Mesendoderm (in vitro differentiated cells): ENCODE measurements at places on chromosomes 3 and 15.
A peak's percentile ranks its signal among the peaks of the same experiment; 100 is the strongest.

DNA sequence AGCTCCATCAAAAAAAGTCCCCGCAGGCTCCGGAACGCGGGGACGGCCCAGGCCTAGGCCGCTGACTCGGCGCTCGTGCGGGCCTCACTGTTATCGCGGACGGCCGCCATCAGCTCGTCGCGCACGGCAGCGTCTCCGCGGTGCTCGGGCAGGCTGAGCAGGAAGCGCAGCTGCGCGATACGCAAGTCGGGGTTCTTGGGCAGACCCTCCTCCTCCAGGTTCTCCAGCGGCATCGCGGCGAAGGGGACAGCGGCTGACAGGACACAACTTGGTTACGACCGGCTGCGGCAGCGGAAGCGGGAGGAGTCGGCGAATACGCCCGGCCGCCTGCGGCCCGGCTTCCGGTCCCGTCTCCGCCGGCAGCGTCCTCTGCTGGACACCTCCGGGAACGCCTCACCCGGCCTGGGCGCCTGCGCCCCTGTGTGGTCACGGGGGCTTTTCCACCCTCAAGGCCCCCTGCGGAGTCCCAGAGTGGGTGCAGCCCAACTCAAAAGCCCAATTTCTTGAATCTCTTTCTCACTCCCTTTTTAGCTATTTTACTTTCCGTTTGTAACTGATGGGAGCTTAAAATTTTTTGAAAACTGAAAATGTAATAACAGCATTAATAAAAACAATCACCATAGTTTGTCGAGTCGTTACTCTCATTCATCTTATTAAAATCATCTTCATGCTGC, at the start of gene PSMD6:
Gene PSMD6 (minus strand): TSS at position 308 of the 674 bp plus-strand sequence. CDS start 75 bp downstream, at position 233.
- DNase-seq = peak; percentile 92

DNA sequence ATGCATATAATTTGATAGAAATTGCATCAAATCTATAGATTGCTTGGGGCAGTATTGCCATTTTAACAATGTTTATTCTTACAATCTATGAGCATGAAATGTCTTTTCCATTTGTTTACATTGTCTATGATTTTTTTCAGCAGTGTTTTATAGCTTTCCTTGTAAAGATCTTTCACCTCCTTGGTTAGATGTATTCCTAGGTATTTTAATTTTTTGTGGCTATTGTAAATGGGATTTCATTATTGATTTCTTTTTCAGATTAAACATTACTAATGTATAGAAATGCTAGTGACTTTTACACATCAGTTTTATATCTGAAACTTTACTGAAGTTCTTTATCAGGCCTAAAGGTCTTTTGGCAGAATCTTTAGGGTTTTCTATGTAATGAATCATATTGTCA, 237.6 kb upstream of the STAC start:
- no peak for DNase-seq

DNA sequence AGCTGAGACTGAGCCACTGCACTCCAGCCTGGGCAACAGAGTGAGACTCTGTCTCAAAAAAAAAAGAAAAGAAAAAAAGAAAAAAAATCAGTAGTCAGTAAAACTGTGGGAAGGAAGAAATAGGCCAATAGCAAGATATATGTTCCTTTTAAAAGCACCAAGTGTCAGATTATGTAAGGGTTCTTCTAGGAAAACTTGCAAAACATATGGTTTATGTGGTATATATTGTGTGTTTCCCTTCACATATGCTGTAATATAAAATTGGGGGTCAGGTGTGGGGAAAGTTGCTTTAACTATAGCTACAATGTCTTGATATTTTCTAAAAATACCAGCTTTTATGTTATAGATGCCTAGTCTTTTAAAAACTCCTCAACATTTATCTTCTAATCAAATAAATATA, 64.6 kb downstream of the ESYT3 start:
- no peak for DNase-seq

DNA sequence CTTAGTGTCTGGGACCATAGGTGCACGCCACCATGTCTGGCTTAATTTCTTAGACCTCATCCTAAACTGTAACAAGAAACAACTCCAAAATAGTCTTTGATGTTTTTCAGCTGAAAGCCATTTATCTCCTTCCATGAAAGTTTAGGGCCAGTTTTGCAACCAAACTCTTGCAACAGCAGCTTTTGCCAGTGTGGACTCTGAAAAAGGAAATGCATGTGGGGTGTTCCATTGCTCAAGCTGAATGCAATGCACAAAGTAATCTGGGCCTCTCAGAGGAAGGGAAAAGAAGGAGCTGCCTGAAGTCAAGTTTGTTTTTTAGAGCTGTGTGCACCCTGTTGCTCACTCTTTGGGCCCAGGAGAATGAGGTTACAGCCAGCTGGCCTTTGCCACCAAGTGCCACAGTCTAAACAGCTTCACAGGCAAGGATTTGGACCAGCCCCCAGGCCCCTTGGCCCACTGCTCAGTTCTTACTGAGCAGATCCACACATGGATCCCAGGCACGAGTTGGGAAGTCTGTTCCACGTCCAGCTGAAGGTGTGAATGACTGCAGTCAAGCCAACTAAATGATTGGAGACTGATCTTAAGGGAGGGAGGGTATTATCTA, 212.3 kb upstream of the LRRFIP2 start:
- DNase-seq = no peak

DNA sequence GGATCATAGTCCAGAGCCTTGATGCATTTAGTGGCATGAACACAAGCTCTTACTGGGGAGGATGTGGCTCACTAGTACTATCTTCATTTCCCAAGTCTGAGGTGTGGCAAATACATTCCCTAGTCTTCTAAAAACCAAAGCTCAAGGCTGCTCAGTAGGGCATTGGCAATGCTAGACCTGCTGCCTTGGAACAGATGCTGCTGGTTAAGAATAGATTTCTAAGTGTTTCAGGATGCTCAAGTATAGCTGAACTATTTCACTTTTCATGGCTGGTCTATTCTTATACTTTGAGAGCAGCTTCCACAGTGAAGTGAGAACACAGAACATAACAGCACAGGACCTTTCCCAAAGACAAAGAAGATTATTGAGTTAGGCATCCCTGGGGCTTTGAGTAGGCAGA, 178.8 kb downstream of the CHST2 start:
- no peak for DNase-seq

DNA sequence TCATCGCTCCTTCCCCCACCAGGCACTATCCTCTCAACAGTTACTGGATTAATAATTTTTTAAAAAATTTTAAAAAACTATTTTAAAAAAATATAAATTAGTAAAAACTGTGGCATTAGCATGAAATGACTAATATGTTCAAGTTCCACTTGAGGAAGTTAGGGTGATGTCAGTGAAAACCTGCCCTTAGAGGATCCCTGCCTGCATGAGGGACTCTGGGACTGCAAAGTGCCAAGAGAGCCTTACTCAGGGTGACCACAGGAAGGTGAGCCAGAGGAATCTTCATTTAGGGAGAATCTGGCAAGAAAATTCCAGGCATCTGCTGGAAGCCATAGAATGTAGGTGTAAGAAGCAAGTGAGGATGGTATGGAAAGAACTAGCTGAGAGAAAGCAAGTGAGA, 157.7 kb upstream of the BCL6 start:
- no peak for DNase-seq

DNA sequence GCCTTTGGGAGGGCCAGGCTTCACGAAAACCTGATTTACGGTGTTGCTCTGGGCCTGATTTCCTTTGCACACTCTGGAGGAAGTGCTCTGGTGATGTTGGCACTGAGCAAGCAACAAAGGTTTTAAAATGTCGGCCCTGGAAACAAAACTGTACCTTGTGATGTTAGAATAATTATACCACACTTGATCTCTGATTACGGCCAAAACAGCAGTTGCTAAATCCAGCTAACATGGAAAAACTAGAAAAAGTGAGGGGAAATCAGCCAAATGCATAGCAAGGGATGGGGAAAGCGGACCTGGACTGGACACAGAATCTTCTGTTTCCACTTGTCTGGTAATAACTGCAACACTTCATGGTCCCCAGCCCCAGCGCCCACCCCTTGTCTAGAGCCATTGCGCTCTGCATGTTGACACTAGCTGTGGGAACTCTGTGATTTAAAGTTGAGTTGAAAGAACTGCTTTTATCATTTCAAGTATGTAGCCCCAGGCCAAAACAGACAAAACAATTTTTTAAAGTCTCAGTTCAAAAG, 120.1 kb downstream of the VGLL4 start:
- no peak for DNase-seq

- DNase-seq = no peak
Measured at GRCh38 chr3:127097481-127097880, 95.5 kb upstream of the PRR23E start.
